Activated CD8-positive, alpha-beta memory T cell treated with anti-CD3 and anti-CD28 coated beads for 1 hour (primary cell): ENCODE measurements at places on chromosomes 6 and 20.

DNA sequence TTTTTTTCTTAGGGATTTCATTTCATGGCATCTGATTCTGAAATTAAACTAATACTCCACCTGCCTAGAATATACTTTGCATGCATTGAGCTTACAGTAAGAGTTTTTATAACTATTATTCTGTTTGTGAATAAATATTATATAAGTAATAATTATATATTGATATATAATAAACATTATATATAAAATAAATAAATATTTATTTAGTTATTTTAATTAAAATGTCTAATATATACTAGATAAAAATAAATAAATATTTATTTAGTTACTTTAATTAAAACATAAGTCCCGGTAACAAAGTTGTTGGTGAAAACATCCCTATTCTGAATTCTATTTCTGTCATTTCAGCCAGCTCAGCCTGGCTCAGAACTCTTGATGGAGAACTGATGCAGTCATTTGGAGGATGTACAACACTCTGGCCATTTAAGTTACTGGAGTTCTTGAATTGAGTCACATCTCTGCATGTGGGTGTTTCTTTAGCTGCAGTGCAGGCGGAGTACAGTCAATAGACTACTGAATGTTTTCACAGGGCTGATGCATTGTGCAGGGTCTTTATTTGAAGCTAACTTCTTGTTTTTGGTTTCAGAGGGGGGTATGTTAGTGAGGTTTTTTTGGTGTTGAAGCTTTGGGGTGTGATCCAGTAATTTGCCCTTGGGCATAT lies 508.9 kb upstream of the ADGRB3 start:
- DNase-seq: no peak

DNA sequence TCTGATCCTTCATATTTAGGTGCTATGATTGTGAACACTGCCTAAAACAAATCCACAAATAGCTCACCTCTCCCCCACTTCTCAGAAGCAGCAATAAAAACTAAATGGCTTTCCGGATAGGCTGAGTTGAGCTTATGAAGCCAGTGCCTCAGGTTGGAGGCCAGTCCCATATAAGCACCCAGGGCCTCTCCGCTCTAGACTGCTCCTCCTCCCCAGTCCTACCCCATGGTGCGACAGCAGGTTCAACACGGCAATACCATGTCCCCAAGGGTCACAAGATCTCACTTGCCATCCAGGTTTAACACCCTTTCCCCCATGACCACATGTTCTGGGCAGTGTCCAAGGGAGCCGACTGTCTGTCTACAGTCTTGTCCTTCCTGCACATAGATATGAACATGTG lies 20.8 kb downstream of the BNIP5 start:
- DNase-seq: no peak

DNA sequence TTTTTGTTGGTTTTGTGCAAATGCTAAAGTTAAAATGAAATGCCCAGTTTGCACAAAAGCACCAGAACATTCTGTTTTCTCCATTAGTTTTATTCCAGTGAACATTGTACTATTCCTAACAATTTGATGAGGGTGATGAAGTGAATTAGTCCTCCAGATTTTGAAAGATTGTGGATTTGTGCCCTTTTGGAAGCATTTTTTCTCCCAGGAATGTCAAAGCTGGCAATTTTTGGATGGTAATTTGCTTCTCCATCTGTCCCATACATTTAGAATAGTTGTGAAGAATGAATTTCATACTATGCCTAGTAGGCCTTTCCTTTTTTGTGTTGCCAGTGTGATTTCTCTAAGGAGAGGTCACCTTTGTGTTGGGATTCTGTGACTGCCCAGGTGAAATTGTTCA lies 797.2 kb downstream of the BCKDHB start:
- DNase-seq: no peak

GRCh38 chr6:107152638-107153430 lies 37.5 kb upstream of the BEND3 start:
- DNase-seq: no peak

DNA sequence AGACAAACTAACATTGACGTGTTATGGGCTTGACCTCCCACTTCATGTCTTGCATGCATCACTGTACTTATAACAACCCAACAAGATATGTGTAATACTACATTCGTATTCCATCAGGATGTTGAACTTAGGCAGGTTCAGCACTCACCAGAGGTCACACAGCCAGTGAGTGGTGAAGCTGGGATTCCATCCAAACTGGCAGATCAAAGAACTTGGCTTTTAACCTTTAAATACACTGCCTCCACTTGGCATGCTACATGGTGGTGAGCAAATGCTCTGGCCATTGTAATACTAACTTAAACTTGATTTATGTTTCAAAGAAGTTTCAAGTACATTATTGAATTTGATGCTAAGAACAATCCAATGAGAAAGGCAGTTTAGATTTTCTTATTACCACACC lies 10.7 kb upstream of the HDDC2 start:
- no peak for DNase-seq

- DNase-seq: no peak
Observed at GRCh38 chr6:142926177-142926493, 18.8 kb downstream of the HIVEP2 start.
